Aorta (tissue), 5 donors: ENCODE measurements at places on chromosomes 12 and 14. TPM values are rescaled to one million over a fixed set of nuclear protein-coding genes. Genes with fewer than 3 reads are reported as not detected.

The CAPS2 gene
- total RNA-seq, result 33.9 TPM

DNA sequence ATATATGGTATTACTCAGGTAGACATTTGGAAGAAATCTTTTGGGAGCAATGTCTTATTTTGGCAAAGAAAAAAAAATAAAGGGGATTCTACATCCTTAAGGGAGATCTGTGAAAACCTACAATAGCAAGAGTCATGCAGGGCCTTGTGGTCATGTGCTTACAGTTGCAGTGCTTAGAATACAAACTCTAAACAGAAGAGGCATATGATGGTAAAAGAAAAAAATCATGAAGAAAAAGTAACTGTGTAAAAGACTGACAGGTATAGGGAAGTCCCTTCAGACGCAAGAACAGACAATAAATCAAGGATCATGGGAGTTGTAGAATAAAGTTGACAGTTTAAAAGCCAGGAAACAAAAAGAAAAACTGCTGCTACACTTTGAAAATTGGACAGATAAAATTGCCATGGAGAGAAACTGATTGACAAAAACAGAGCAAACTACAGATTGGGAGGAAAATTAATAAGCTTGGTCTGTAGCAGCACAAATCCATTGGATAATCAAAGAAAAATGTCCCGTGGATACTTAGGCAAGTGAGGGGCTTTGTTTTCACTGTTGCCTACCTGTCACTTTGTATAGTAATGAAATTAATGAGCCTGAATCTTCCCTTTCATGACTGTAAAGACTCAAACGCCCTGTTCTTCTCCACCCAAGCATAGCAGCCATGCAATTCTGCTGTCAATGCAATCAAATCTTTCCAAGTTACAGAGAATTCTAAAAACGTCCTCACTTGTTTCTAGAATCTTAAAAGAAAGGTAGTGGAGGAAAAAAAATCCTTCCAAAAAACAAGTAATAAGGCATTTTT is 402.0 kb downstream of the SYT1 start:
- DNase-seq, result no peak

DNA sequence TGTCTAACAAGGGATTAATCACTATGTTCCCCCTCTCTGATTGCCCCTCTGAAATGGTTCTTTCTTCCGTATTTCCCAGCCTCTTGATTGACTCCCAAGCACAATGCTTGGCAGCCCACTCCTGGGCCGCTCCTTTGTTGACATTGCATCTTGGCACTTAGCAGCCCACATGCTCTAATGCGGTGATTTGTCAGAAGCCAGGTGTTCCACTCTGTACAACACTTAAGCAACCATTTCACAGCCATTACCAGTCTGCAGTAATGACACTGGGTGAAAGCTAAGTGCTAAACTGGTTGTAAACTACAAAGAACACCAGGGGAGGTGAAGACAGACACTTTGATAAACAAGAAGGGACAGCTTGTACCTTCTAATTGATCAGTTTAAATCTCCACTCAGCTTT is 353.5 kb downstream of the TMEM132D start:
- DNase-seq, result no peak

GRCh38 chr12:101859664-101860607 is 17.4 kb upstream of the DRAM1 start:
- DNase-seq, result no peak

GRCh38 chr14:90600619-90601018 is 203.8 kb downstream of the CALM1 start:
- no peak for DNase-seq

GRCh38 chr12:91523831-91524230 is 341.2 kb upstream of the DCN start:
- DNase-seq, result no peak

- DNase-seq, result no peak
These were observed 69.2 kb downstream of the NTN4 start for GRCh38 chr12:95721320-95721719.

GRCh38 chr12:27657296-27657695 is 39.0 kb upstream of the REP15 start:
- no peak for DNase-seq

DNA sequence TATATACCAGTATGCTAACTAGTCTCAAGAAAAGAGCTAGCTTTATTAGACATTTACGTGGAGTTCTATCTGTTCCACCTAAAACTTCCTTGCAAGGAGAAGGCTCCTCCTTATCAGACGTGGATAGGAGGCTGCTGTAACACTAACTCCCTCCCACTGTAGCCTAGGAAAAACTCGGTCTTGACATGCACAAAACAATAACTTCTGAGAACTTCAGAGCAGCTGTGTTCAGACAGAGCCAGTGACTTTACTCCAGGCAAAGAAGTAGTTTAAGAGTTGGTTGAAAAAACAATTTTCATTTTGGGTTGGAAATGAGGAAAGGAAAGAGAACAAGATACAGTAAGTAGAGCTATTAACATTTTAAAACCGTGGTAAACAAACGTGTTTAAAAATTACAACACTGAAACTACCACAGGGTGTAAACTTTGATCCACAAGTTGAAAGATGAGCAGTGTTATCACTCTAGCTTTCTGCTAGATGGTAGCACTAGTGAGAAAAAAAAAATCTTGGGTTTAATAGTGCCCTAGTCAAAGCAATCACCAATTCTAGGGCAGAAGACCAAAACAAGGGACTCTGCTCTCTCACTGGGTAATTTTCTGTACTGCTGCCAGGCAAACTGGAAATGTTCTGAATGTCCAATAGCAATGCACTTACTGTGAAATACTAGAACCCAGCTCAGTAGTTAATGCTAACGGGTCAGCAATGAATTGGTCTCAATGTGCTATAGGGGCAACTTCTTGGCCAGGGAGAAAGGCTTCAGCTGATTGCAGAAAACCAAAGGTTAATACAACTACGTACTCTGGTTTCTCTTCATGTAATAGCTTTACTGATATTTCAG is 2.4 kb downstream of the ATF7 start:
- no peak for DNase-seq

DNA sequence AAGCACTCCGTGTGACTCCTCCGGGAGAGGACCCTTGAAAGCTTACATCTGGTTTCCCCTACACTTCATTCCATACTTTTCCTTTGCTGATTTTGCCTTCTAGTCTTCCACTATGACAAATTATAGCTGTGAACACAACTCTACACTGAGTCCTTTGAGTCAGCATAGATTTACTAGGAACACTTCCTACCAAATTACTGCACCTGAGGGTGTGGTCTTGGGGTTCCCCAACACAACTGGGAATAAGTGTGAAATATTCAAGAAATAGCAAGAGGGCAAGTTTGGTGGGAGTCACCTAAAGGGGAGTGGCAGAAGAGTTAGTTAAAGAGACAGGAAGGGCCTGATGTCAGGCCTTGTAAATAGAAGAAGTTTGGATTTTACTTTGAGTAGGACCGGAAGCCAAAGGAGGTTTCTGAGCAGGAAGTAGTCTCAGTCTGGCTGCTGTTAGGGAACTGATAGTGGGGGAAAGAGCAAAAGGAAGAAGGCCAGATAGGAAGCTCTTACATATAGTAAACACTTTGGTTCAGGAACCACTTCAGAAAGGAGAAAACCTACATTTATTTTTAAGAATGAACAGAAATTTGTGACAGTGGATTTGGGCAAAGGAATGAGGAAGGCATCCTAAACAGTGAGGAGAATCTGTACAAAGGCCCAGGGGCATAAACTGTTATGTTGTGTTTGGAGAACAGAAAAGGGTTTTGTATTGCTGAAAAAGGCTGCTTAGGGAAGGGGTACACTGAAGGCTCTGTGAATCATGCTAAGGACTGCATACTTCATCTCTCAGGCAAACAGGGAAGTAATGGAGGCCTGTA is 14.2 kb downstream of the SEL1L start:
- DNase-seq, result no peak

The SRGAP1 gene
- total RNA-seq, result 15.5 TPM

DNA sequence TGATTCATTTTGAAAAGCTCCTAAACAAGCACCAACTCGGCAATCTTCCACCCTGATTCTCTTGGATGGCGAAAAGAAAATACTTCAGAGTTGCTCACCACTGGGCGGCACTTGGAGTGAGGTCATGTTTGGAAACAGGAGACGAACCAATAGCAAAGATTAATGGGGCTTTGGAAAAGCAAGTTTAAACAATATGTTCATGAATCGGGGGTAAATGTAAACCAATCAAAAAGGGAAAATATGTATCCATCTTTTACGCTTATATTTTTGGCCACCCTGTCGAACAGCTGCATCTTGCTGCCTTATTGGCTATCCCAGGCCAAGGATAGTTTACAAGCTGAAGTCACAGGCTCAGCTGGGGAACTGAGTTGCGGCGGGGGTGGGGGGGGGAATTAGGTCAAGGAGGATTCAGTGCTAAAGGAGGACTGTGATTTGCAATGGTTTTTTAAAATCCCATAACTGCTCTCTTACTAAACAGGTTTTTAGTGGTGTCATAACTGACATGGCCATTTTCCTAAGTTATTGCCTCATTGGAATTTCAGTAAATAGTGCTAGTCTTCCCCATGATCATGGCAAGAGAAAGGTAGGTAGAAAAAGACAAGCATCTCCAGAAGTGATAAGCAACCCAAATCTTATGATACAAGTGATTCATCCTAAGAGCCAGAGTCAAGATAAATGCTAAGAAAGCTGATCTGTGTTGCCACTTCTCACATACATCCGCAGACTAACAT is 210.6 kb downstream of the PHLDA1 start:
- peak; percentile 76 for DNase-seq

DNA sequence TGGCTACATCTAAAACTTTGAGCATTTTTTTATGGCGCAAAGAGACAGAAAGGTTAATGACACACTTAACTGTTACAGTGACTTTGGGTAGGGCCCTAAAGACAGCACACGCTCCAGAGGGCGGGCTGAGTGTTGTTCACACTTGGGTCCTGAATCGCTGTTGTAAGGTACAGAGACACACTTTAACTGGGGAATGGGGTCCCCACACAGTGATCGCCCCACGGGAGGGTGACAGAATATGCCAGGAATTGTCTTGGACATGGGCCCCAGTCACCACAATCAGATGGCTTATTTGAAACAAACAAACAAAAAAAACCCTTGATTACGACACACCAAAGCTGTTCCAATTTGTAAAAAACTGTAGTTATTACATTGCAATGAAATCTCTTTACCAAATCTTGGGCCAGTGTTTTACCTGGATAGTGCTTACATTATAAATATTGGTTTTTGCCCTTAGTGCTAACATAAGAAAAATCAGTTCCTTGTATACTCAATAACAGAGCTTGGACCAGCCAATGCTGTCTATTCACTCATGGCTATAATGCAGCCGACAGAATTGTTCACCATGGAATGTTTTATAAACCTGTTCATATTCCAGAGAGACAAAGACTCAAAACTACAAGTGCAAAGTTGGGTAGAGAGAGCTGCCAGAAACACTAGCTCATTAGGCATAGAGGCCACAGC is 28.3 kb downstream of the KCTD10 start:
- no peak for DNase-seq

DNA sequence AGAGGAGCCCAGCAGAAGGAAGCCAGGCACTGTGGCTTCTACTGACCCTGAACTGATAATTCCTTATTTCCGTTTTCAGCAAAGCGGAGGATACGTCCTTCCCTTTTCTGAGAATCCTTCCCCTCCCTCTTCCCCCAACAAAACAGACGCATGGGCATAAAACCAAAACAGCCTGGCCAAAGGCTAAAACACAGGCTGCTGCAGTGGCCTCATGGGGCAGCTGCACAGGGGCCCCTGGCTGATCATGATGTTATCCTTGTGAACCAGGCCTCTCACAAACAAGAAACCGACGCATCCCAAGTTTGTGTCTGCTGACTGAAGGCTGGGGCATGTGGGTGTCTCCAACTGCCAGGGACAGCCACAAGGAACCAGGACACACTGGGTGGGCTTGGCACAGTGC is 23.4 kb upstream of the STON2 start:
- peak; percentile 64 for DNase-seq
